Stimulated activated naive CD4-positive, alpha-beta T cell (primary cell): ENCODE measurements at places on chromosomes 13 and 19.

GRCh38 chr13:26716984-26717383, 43.6 kb downstream of the GPR12 start:
- no peak for DNase-seq

DNA sequence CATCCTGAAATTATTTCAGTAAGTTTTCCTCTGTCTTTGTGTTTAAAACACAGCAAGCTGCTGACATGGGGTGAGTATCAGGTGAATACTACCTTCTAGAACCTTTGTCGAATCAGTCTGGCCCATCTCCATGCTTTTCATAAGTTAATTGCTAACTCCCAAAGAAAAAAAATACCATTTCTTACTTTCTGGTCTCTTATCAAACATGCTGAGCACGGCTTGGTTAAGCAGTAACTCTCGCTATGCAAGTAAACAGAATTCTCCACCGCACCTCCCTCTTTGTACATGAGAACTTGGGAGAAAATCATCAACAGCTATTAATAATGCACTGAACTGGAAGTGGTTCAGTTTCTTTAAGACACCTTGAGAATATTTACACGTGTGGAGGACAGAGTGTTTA, 88.6 kb downstream of the FGF9 start:
- DNase-seq, result no peak

- DNase-seq, result no peak
Observed at GRCh38 chr19:1691589-1692290, 39.3 kb upstream of the TCF3 start.

GRCh38 chr13:45615501-45616101, at the start of gene ERICH6B:
TSS of gene ERICH6B (minus strand) at chr13:45615739. CDS start at chr13:45597005, 18,734 bp downstream.
- peak; percentile 3 for DNase-seq

DNA sequence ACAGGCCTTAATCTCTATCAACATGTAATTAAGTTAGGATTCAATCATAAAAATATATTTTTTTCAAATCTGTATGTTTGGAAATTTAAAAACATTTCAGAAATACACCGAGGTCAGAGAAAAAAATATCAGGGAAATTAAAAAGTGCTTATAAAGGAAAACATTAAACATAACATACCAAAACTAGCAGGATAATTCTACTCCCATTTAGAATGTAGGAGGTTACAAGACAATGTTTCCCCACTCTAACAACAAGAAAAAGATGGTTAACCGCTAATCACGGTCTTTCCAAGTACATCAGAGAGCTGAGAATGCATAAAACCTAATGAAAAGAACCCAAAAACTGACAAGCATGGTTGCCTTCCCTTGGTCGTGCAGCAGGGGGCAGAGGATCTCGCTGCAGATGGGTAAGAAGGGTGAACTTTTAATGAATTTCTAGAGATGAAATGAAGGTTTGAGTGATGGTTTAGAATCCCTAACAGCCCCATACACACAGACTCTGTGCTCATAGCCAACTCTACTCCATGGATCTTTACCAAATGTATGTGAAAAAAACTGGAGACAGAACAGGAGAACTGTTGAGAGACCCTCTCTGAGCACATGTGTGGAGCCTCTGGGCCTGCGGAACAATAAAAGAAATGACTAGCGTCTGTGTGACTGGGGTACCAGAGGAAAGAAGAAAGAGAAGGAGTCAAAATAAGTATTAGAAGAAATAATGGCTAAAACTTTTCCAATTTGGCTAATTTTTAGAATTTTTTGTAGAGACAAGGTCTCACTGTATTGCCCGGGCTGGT, 51.3 kb upstream of the LSM14A start:
- peak; percentile 53 for DNase-seq

DNA sequence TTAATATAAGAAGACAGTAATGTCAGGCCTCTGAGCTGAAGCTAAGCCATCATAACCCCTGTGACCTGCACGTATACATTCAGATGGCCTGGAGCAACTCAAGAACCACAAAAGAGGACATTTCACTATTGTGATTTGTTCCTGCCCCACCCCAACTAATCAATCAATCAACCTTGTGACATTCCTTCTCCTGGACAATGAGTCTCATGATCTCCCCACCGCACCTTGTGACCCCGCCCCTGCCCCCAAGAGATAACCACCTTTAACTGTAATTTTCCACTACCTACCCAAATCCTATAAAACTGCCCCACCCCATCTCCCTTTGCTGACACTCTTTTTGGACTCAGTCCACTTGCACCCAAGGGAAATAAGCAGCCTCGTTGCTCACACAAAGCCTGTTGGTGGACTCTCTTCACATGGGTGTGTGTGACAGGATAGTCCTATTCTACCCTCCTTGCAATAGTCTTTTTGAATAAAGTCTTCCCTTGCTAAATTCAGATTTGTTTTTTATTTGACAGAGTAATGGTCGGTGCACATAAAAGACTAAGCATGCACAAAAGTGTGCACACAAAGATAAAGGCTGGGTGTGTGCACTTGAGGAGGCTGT, 14.0 kb downstream of the CD70 start:
- DNase-seq, result no peak

GRCh38 chr19:1651568-1652291, 685 bp downstream of the TCF3 start:
- DNase-seq, result peak; percentile 49

DNA sequence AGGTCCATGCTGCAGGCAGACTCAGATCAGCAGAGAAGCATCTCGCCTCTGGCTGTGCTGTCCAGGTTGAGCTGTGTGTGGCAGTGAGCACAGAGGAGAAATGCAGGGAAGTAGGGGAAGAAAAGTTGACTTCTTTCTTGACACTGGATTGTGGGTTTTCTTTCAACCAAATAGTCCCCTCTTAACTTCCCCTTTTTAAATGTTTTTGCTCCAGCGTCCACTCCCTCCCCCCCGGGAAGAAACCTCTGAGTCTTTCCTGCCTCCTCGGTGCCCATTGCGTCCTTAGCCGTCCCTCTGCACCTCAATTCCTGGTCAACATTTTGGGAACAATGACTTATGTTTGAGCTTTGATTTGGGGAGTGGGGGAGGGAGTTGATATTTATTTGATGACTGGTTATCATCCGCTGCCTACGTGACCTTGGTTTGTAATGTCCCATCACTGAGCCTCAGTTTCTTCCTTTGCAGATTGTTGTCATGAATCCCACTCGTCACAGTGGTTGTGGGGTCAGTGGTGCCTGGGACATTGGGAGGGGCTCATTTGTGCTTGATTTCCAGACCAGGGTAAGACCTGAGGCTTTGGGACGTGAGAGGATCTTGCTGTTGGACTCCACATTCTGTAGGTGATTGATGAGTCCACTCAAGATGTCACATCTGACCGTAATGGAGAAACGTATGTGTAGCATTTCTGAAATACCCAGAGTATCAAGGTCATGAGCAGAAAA, at the start of gene LILRB2:
Gene LILRB2, minus strand, starts transcription at position 104 of the 722 bp plus-strand sequence. CDS start 614 bp downstream, outside the sequence.
- DNase-seq, result no peak

DNA sequence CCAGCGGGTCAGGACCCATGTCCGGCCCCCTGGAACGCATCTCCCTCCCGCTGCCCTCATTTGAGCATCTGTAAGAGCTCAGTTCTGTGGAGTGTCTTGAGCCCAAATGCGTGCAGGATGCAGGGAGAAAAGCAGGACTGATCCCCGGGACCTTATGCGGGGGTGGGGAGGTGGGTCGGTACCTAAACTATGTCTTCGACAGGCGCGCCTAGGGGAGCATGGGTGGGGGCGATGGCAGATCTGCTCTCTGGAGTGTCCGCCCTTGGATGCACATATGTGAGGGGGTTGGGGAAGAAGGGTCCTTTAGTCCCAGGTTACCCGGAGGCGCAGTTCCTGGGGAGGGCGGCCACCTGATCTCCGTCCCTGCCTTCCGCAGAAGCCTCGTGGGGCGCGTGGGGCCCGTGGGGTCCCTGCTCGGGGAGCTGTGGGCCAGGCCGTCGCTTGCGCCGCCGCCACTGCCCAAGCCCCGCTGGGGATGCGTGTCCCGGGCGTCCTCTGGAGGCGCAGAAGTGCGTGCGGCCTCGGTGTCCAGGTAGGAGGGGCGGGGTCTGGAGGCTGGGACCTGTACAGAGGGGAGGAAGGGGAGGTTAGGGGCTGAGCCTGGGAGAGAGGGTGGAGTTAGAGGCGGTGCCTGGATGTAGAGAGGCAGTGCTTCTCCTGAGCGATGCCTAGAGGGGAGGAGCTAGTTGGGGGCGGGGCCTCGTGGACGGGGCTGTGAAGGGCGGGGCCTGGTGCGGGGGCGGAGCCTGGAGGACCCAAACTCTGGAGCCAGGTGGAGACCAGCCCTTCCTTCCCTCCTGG, 2.9 kb downstream of the CILP2 start:
- peak; percentile 69 for DNase-seq

DNA sequence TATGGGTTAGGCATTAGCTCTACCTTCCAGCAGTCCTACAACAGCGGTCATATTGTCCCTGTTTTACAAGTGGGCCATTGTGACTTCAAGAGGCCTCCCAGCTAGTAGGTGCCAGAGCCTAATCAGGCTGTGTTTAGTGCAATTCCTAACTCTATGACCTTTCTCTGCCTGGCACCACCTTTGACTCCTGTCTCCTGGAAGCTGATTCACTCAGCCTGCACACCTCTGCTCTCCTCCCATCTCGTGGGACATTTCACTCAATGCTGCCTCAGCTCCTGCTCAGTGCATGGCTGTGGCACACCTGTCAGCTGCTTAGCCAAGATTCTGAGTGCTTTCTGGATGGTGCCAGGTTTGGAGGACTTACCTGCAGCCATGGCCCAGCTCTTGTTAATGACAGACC, 9.5 kb upstream of the GJB6 start:
- DNase-seq, result no peak

DNA sequence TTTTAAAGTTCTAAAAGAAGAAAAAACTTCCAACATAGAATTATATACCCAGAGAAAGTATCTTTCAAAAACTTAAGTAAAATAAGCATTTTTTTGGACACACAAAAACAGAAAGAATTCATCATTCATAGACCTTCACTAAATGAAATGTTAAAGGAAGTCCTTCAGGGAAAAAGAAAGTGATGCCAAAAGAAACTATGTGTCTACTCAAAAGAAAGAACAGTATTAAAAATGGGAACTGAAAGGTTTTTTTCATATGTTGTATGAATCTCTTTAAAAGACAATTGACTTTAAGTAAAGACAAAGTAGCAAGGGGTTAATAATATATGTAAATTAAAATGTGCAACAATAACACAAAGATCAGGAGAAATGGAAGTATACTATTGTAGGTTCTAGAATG, 96.5 kb downstream of the DHRS12 start:
- no peak for DNase-seq

DNA sequence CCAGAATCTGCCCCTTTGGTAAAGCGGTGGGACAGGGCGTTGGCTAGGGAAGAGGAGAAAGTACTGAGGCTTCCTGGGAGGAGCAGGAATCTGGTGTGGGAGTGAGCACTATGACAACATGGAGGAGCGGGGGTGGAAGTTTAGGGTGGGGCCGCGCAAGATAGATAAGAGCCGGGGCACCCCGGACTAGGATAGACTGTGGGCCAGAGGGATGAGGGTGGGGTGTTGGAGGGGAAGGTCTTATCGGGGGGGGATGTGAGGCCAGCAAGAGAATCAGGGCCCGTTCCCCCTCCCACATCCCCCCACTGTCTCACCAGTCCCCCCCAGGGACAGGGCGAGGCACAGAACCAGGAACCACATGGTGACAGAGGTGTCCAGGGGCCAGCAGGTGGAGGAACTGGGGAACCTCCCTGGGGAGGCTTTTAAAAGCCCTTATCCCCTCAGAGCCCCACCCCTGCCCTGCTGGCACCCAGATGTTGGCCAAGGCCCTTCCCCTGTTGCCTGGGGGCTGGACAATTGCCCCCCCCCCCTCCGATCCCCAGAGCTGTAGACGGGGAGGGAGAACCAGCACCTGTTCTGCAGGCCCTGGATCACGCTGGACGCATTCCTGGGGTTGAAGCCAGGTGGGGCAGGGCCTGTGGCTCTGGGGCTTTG, at the start of gene KLK1:
Gene KLK1, minus strand, starts transcription at position 399 of the 654 bp plus-strand sequence. Its CDS starts 39 bp downstream, at position 360.
- DNase-seq, result no peak

- DNase-seq, result no peak
Observed at GRCh38 chr19:14432791-14433553, at the start of gene PKN1. TSS of gene PKN1 (plus strand) at chr19:14433306. CDS start at chr19:14433522, 216 bp downstream.

DNA sequence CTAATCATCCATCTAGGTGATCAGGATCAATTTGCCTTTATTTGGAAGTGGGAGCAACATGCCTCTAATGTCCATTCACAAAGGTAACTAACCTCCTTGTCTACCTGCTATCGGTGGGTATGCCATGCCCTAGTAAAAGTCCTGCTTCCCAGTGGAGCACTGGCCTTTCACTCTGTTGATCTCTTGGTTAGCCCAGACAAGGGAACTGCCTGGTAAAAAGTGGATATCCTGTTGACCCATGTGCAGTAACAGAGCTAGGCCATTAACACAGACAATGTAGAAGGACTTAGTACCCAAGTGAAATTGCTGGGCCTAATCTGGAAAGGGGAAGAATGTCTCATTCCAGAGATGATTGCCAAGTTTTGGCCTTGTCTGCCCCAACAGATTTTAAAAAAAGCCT, 171.5 kb upstream of the CSNK1A1L start:
- no peak for DNase-seq

- no peak for DNase-seq
Observed at GRCh38 chr13:71218960-71219359, 648.0 kb downstream of the DACH1 start.

DNA sequence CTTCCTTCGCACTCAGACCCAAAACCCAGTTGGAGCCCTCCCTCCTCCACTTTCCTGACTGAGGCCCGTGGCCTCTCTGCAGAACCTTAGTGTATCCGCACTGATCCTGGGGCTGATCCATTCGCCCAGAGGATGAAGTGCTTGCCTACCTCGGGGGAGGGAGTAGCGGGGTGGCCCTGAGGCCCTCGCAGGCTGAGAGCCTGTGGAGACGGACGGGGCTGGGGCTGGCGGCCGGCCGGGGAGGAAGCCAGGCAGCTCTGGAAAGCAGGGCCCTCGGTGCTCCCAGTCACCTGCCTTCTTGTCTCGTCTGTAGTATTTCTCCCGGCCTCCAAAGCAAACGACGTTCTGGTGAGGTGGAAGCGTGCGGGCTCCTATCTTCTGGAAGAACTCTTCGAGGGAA, 1.3 kb downstream of the PROZ start:
- DNase-seq, result no peak

DNA sequence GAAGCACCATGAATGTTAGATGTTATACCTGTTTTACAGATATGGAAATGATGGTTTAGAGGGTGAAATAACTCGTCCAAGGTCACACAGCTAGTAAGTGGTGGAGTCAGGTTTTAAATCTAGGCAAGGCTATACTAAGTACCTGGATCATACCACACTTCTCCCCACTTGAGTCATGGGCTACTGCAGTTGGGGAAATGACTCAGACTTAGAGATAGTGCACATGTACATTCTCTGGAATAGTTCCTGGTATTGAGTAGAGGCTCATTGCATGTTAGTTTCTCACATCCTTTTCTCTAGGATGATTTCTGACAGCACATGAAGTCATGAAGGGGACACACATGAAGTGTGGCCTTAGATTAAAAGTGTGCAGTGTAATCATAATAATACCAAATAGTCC, 76.2 kb upstream of the TNFSF11 start:
- no peak for DNase-seq
